Forelimb muscle (tissue), 1 donor: ENCODE measurements at places on chromosomes 6 and 20. TPM values are rescaled to one million over a fixed set of nuclear protein-coding genes. Genes with fewer than 3 reads are reported as not detected.

Gene LHFPL5
- not detected for polyA plus RNA-seq

- DNase-seq, result no peak
Measured at GRCh38 chr20:38581013-38581412, at the start of gene ADIG. Gene ADIG (plus strand): TSS chr20:38581197. CDS start chr20:38581251, 54 bp downstream.

DNA sequence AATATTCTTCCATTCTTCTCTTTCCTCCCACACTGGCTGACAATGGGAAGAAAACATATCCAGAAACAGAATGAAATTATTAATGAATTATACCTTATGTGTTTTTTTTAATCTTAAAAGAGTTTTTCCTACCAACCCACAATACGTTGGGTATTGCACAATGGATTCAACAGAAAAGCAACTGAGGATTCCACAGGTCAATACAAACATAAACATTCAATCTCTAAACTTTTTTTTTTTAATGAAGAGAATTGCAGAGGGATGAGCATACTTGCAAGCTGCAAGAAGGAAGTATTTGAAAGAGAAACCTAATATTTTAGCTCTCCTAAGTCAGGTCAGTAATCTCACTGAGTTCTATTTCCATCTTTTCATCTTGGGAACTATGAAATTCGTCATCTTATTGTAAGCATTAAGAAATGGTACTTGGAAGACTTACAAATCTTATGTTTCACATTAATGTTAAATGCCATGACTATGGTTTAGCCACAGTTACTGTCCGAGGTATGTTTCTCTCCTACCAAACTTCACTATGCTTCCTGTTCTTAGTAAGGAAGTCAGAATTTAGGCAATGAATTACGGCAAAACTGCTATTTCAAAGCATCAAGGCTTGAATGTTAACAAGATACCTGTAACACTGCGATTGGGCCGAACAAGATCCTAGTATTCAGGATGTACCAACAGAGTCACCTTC is 100.8 kb downstream of the HIVEP2 start:
- no peak for DNase-seq

Gene MUC21
- not detected for polyA plus RNA-seq

DNA sequence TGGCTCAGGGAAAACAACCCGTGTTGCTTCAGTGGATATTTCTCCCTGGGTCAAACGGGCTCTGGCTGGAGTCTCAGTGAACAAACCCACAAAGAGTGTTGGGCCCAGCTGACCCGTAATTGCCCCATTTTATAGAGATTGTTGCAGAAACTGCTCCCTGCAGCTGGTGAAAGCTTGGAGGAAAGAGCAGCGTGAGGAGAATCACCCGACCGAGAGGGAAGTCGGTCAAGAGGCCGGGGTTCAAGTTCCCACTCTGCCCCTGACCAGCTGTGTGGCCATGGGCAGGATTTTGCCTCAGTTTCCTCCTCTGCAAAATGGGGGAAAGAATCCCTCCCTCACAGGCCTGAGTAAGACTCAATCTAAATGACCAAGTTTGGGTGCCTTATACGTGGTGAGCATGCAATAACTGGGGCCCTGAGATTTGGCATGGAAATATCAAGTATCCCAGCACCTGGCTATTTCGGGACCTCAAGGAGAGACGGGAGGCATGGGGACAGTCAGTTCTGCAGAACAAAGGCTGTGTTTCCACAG is 1.7 kb upstream of the TGM2 start:
- DNase-seq, result no peak

Gene HLA-DRB1
- polyA plus RNA-seq, result 9.4 TPM

- DNase-seq, result peak; percentile 44
Measured at GRCh38 chr20:10504608-10504993, 69.5 kb downstream of the SLX4IP start.

- DNase-seq, result no peak
Measured at GRCh38 chr6:144320741-144321140, 35.6 kb downstream of the UTRN start.

Gene TMC2
- 0.10 TPM for polyA plus RNA-seq

Gene PIGU
- 20.3 TPM for polyA plus RNA-seq

Gene DEF6
- polyA plus RNA-seq, result 4.9 TPM

DNA sequence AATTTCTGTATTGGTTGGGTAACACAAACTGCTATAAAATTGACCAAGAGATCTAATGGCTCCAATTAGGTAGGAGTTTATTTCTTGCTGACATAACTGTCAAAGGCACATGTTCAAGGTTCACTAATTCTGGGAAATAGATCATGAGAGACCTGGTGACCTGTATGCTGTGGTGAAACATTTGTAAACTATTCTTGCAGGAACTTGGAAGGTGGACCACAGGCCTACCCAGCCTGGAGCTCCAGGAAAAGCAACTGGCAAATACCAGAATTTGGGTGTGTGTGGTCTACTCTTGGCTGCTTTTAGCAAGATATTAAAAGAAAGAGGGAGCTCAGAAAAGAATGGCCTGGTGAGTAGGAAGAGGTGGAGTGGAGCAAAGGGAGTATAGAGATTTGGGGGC is 184.6 kb downstream of the QKI start:
- DNase-seq, result no peak

- no peak for DNase-seq
Measured at GRCh38 chr6:56905378-56905777, 49.5 kb upstream of the BEND6 start.

- DNase-seq, result no peak
Measured at GRCh38 chr20:25464501-25465242, 57.2 kb downstream of the GINS1 start.

- DNase-seq, result no peak
Measured at GRCh38 chr6:166078294-166078693, 89.4 kb downstream of the TBXT start.

Gene DNAH8
- polyA plus RNA-seq, result 2.1 TPM

GRCh38 chr6:44431118-44431725 is 43.7 kb downstream of the CDC5L start:
- peak; percentile 36 for DNase-seq

Gene PGC
- polyA plus RNA-seq, result not detected

Gene INSM1
- 0.14 TPM for polyA plus RNA-seq

- no peak for DNase-seq
Measured at GRCh38 chr6:11094941-11095340, 1.3 kb downstream of the SMIM13 start.

Gene TNXB
- polyA plus RNA-seq, result 108 TPM

- DNase-seq, result no peak
Measured at GRCh38 chr6:17666646-17667045, 40.1 kb downstream of the NUP153 start.

GRCh38 chr6:75505424-75505823 is 11.8 kb upstream of the FILIP1 start:
- DNase-seq, result no peak

DNA sequence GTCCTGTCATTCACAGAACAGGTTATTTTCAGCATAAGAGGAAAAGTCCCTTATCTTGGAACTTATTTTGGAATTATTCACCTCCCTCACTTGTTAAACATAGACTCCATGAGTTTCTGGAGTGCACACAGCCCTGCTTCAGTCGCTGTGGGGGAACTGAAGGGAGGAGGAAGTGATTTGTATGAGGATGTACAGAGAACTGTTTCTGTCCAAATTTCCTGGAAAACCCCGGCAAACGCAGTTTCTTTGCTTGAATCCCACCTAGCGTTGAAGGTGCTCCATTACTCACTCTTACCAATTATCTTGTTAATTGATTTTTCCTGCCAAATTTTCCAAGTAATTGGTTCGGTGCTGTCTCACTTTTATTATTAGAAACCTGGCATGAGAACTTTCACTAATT is 78.0 kb upstream of the AGPAT4 start:
- DNase-seq, result no peak

Gene IL20RA
- 30.6 TPM for polyA plus RNA-seq

Gene EDN3
- 24.8 TPM for polyA plus RNA-seq

- DNase-seq, result no peak
Measured at GRCh38 chr6:29834564-29835436, 7.2 kb downstream of the HLA-G start.

GRCh38 chr6:24357336-24358218 is at the start of gene DCDC2:
Gene DCDC2 (minus strand): TSS chr6:24358059. CDS start chr6:24357750, 309 bp downstream.
- DNase-seq, result no peak

- DNase-seq, result no peak
Measured at GRCh38 chr6:121247386-121247785, 86.9 kb downstream of the TBC1D32 start.

GRCh38 chr20:48743807-48744206 is 84.0 kb downstream of the PREX1 start:
- no peak for DNase-seq

DNA sequence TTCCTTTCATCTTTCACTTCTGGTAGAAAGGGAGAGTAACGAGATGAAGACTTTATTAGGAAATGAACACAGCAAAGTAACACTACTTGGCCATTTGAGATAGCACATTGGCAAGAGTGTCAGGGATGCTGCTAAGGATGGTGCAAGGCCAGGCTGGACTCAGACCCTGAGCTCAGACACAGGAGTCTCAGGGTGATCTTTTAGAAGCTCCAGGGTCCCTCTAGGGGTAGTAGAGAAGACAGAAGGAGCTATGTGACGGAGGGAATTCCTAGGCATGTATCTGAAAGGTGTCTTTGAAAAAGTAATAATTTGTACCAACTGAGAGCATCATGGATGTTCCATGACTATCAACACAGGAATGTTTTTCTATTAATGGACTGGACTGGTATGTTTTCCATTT is 436.5 kb downstream of the DHX35 start:
- no peak for DNase-seq

- DNase-seq, result no peak
Measured at GRCh38 chr20:35506872-35507638, 22.4 kb downstream of the C20orf173 start.

Gene RIN2
- 19.9 TPM for polyA plus RNA-seq

- no peak for DNase-seq
Measured at GRCh38 chr6:15658181-15658744, 4.6 kb downstream of the DTNBP1 start.

Gene NTSR1
- polyA plus RNA-seq, result 0.10 TPM

DNA sequence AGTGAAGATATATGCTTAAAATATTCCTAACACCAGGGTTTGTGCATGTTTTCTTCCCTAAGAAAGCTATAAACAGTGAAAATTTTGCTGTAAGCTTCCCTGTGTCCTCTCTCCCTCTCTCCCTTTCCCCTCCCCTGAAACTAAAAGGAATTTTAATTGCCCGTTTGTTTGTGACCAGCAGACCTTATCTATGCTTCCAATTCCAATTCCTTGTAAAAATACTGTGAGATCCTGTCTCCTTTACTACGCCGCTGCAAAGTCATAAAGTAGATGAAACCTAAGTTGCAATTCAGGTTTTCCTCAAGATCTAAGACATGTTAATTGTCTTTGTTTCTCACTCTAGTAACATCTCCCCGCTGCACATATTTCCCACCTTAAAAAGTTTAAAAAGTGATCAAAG is 82.3 kb downstream of the DNAH8 start:
- no peak for DNase-seq

DNA sequence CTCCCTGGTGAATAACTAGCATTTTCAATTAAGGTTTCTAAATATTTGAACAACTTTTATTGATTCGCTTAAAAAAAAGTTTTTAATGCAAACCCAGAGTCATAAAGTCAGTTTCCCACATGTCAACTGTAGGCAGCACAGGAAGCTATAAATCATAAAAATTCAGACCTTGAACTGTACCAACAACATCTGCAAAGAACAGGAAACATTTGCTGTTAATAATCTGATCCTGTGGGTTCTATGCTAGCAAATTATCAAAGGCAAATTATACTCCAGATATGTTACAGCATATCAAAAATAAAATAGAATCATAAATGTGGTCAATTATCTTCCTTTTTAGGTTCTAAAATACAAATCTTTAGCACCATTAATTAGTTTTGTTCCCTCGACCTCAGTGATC is 16.6 kb upstream of the MAP7 start:
- DNase-seq, result no peak

DNA sequence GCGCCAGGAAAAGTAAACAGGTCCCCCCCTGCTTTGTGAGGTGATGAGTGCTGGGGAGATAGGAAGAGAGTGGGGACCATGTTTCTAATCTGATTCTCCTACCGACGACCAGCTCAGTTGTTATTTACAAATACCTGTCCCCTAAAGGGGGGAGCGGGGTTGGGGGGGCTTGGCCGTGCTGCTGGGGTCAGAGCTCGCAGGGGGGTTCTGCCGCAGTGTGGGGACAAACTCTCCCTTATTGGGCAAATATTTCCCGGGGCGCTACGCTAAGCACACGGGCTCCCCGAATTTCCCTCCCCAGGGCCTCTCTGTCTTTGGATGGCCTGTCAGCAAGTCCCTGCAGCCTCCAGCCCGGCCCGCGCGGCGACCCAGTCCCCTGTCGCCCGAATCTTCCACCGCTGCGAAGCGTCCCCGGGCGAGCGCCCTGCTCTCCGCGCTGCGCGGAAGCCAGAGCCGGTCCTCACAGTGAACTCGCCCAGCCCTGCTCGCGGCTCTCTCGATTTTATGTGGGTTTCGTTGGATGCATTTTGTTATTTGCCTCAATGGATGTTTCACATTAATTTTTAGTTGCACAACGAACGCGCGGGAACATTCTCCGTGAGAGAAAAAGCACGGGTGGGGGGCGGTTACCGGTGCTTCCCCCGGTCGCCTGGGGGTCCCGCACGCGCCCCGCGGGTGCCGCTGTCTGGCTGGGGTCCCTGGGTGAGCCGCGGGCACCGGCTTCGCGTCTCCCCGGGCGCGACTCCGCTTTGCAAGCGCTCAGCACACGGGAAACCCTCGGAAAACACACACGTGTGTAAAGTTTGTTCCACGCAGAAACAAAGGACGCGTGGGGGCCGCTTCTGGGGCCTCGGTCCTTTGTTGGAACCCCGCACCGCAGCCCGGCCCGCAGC is 1.5 kb upstream of the STX16 start:
- DNase-seq, result no peak

GRCh38 chr6:6006428-6007365 is at the start of gene NRN1:
Gene NRN1 (minus strand): TSS chr6:6006925. CDS start chr6:6006749, 176 bp downstream.
- DNase-seq, result no peak

Gene SAMHD1
- 24.6 TPM for polyA plus RNA-seq

Gene CAGE1
- 0.10 TPM for polyA plus RNA-seq

- DNase-seq, result no peak
Measured at GRCh38 chr6:53768636-53769035, 26.2 kb upstream of the LRRC1 start.

Gene IL17A
- polyA plus RNA-seq, result not detected

GRCh38 chr6:160103825-160104100 is 17.9 kb upstream of the SLC22A1 start:
- no peak for DNase-seq

DNA sequence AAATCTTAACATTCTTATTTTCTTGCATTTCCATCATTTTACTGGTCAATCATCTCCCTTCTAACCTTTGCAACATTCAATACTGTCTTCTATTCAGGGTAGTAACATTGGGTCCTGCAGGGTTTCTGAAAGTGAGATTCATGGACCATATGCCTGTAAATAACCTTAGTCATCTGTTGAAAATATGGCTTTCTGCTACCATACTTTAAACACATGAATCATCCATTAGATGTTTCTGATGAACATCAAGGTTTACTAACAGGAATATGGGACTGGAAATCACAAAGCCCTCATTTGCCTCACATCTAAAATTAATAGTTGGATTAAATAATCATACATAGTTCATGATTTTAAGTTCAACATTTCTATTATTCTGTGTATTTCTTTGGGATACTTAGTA is 475.9 kb upstream of the MARCKS start:
- DNase-seq, result no peak
